ENCODE measurements at places on chromosomes 3 and 15.

- DNase-seq, result no peak
These were observed 16.1 kb upstream of the CNTN3 start for GRCh38 chr3:74630602-74631001.

- no peak for DNase-seq
These were observed 102.0 kb downstream of the SNRPN start for GRCh38 chr15:25056484-25057425.

DNA sequence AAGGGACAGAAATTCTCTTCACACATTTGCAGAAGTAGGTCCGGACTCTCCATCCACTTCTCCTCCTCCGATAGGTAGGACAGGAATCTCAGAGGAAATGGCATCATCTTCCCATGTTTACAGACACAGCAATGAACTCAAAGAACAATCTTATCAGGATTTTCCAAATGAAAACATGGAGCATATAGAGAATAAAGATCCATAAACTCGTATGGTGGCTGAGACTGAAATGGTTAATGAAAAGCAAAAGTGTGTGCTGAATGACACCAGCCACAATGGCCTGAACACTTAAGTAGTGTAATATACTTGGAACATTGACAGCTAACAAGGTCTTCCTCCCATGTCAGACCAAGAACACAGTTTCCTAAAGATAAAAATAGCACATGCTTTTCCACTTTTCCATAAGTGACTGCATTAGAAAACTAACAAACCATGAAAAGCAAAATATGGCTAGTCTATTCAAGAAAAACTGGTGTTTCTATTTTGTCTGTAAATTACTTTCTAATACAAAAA lies 5.8 kb downstream of the CCRL2 start:
- no peak for DNase-seq

- DNase-seq, result no peak
These were observed 45.7 kb downstream of the MORC1 start for GRCh38 chr3:109072194-109072593.

DNA sequence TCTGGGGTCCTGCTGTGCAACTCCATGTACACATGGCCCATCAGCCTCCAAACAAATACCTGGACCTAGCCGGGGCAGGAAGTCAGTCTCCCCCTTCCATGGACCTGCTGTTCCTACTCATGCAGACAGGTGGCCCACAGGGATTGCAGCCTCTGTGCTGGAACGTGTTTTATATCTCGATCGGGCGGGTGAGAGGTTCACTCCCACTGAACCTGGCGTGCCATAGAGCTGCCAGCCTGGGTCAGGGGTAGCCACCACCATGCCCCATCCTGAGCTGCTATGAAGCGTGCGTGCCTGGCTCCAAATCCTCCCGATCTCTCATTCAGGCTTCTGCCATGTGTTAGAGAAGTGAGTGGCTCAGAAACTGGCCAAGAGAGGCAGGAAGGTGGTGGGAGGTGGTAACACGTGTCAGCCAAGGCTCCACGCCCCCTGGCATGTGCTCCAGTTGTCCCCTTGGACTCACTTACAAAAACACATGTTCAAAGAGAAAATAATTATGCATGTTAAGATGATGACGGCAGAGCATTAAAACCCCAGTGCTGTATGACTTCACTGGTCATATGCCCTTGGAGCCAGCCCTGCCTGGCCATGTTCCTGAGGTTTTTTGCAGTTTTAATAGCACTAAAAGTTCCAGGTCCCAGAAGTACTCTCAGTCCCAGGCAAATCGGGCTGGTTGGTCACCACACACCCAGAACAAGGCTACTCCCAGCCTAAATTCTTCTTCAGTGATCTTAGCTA lies 30.6 kb downstream of the CTSH start:
- DNase-seq, result no peak

DNA sequence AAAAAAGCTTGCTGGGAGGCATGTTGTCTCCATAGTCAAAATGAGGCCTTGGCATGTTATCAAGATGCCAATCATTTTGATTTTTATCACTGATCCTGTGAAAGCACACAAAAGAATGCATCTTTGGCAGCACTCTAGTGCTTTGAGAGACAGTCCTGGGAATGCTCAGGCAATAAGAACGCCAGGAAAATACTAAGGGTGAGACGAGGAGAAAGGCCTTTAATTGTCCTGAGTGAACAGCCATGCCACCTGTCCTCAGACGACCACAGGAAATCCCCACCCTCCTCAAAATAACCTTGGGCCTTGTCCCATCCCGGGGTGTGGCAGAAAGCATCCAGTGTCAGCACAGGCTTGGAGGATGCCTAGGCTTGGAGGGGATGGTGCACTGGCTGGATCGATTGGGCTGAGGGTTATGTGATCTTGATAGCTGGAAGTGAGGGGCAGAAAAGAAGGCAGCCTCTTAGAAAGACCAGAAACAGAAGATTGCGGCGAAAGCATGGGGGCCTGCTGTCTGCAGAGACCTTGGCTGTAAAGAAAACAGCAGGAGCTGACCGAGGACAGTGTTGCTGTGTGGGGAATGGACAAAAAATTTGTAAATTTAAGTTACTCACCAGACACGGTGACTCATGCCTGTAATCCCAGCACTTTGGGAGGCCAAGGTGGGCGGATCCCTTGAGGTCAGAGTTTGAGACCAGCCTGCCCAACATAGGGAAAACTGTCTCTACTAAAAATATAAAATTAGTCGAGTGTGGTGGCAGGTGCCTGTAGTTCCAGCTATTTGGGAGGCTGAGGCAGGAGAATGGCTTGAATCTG lies 7.3 kb downstream of the TMEM158 start:
- DNase-seq, result no peak

DNA sequence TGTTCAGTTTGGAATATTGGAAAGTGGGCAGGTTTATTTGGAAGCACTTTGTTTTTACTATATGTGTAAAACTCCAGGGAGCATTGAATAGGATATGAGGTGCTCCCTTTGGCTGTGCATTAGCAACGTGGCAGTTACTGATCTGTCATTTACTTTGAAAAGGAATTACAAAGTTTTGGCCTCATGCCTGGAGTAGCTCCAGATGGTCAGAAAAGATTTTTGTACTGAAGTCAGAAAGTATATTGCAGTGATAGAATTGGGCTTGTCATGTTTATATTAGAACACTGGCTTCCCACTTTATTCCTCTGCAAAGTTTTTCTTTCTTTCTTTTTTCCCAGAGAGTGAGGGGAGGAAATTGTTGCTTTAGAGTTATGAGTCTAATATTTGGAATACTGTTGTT lies 26.1 kb downstream of the FNDC3B start:
- DNase-seq, result no peak

GRCh38 chr3:13385373-13385965 lies 34.7 kb downstream of the NUP210 start:
- no peak for DNase-seq

GRCh38 chr15:85542895-85543331 lies 162.5 kb downstream of the AKAP13 start:
- no peak for DNase-seq

DNA sequence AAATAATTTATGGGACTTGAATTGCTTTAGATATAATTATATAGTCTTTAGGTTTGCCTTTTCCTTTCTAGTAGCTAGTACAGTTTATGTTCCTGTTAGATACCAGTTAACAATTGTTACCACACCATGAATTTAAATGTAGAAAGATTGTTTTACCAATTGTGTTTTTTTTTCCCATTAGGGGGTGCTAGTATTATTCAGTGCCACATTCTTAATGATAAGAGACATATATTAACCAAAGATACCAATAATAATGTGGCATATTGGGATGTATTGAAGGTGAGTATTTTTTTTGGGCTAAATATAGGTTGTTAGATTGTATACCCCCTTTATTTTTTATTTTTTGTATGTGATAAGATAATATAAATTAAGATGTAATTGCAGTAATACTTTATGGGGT lies 27.7 kb downstream of the WDR48 start:
- DNase-seq, result no peak

- DNase-seq, result no peak
These were observed 13.5 kb upstream of the AADAC start for GRCh38 chr3:151800431-151800830.

DNA sequence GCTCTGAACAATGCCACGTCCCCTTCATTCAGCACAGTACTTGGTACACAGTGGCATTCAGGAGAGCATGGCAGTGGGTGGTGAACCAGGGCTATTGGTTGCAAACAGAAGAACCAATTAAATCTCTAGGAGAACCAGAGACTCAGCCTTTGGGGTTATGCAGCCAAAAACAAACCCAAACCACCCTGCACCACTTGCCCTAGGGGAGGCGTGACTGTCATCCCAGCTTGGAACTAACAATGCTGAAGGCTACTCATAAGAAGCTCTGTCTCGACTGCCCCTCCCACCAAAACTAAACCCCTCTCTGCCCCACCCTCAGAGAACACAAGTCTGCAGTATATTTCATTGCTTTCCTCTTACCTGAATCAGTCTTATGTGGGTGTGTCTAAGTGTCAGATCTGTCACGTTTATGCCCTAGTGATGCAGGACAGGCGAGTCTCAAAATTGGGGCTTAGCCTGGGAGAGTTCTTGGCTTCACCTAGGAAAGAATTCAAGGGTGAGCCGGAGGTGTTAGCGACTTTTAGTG lies 15.2 kb upstream of the KLHL40 start:
- no peak for DNase-seq

DNA sequence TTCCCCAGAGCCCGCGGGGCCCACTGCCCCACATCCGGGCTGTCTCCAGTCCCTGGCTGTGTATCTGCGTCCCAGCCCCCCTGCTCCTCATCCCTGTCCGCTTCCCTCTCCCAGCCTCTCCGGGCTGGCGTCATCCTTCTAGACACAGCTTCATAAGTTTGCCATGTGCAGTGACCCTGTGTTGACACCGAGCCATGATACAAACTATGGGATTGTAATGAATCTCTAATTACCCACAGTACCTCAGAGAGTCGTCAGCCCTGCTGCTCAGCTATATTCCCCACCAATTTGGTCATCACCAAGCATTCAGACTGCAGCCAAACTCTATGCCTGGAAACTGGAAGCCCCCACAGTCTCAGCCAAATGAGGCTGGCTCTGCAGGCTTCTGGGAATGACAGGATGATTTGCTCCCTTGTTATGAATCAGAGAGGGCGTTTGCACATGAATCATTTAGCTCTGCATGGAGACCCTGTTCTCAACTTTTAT lies 466.1 kb upstream of the ATP11B start:
- no peak for DNase-seq

GRCh38 chr3:178536211-178537079 lies at the start of gene KCNMB2:
Gene KCNMB2, plus strand, starts transcription at chr3:178536436.
- DNase-seq, result no peak

DNA sequence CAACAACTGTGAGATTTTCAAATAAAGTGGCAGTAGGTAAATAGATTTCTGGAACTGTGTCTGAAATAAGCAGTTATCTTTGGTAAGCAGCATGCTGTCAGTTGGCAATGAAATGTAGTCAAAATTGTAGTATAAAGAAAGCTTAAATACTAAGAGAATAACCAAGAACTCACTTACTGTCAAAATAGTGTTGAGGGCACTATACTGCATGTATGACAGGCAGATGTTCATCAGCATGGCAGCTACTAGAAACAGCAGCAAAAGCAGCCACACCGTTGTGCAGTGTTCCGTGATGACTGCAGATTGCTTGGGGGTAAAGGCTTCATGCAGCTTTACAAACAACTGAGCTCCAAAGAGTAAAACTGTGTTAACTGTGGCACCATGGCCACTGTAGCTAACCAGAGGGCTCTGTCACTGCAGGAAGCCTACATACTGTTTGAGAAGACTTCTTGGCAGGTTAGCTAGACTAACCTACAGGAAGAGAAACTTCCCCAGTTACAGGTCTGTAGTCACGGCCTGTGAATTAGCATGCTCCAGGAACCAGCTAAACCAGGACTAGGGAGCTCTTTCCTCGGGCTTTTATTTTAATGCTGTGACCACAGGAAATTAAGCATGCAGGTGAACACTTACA lies 459.7 kb downstream of the TBL1XR1 start:
- DNase-seq, result no peak

DNA sequence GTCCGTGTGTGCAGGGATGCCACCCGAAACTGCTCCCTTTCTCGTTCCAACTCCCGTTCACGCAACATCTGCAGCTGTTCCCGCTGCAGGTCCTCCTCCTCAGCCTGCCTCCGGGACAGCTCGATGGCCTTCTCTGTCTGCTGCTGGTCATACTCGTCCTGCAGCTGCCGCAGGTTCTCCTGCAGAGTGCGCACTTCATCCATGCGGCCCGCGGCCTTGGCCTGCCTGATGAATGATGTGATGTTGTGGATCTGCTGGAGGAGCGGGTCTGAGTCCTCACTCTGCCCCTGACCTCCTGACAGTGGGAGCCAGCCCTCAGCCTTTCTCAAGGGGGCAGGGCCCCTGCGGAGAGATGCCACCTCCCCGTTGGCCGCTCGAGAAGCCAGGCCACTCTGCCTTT lies 9.4 kb upstream of the MRPS25 start:
- DNase-seq, result no peak

GRCh38 chr15:25534293-25534692 lies 95.5 kb upstream of the UBE3A start:
- DNase-seq, result no peak

DNA sequence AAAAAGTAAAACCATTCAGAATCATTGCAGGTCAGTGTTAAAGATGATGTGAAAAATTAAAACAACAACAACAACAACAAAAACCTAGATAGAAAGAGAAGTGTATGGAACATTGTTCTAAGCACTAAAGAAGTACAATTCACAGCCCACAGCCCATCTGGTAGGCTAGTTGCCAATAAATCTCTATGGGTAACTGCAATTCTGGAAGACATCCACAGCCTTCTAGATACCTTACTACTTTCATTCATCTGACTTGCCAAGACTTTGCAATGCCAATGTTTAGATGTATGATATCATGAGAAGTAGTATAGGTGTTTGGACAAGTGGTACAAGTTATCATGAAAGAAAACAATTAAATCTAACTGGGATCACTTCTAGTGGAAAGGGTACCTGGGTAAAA lies 198.6 kb downstream of the VGLL3 start:
- no peak for DNase-seq

DNA sequence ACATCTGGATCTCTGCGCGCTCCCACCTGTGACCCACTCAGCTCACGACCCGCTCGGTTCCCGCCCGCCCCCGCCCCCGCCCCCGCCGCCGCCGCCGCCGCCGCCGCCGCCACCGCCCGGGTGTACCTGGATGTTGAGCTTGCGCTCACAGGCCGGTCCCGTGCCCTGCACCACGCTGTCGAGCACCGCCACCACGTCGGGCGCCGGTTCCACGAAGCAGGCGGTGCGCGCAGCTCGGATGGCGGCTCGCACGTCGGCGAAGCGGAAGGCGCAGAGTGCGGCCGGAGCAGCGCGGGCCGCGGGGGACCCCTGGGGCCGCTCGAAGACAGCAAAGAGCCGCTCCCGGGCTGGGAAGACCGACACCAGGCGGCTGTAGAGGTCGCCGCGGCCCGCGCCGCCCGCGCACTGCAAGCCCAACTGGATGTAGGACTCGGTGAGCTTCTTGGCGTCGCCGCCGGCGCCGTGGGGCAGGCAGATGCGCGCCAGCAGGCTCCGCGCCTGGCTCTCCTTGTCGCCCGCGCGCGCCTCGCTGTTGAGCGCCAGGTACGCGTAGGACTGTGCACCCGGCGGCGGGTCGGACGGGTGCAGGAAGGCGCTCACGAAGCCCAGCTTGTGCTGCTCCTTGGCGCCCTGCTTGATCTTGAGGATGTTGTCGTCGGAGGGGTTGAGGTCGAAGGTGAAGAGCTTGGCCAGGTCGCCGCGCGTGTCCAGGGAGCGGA lies 1.1 kb downstream of the PLXND1 start:
- DNase-seq, result peak; percentile 69

GRCh38 chr3:41369838-41370237 lies 170.5 kb downstream of the CTNNB1 start:
- no peak for DNase-seq

- no peak for DNase-seq
These were observed 193.3 kb upstream of the TTC14 start for GRCh38 chr3:180408654-180409053.
